ENCODE measurements at places on chromosomes 1 and 21.

- DNase-seq, result no peak
Observed at GRCh38 chr1:210685295-210685650, 356.6 kb downstream of the HHAT start.

DNA sequence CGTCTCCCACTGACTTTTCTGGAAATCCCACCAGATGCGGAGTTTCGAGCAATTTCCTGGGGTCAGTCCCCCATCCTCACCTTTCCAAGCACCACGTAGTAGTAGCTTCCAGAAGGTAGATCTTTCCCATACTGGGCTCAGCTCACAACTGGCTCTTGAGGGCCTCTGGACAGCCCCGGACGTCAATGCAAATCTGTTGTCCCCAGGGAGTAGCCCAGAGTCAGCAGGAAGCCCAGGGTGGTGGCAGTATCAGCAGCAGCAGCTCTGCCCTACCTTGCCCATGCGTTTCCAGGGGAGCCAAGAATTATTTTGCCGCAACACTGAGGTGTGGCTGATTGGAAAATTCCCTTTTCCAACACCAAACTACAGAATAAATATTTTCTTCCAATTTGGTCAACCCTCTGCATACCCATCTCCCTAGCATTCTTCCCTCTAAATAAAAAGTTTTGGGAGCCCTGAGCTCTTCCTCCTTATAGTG, 70.3 kb downstream of the CD46 start:
- DNase-seq, result no peak

DNA sequence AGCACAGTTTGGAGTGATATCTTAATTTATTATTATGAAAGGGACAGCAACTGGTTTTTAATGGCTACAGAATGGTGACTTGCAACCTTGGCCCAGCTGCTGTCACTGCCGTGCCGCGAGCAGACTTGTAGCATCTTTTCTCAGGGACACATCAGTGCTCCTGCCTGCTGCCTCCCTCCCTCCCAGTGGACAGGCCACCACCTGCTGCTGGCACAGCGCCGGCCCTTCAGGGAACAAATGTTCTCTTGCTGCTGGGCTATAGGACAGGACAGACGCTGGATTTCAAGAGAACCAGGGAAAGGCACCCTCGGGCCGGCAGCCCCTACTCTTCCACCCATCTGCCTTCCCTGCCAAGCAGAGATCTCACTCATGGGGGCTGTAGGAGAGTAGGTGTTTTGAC, 413.8 kb upstream of the NFIA start:
- DNase-seq, result no peak

DNA sequence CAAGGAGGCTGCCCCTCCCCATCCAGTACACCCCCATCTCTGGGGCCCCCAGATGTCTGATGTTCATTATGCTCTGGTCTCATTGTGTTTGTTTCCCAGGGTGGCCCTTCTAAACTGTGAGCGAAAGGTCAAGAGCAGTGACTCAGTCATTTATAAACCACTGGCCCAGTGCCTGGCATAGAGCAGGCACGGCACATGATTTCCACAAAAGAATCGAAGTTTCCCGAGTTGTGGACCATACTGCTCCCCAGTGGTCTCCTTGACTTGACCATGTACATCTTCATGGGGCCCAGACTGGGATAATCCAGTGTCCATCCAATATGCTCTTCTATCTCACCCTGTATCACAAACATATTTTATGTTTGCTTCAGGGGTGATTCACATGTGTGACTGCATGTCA, 153.3 kb downstream of the NR5A2 start:
- no peak for DNase-seq

GRCh38 chr1:116762781-116763115, 8.5 kb downstream of the CD2 start:
- no peak for DNase-seq

GRCh38 chr21:35169574-35169973, 120.5 kb upstream of the RUNX1 start:
- no peak for DNase-seq

DNA sequence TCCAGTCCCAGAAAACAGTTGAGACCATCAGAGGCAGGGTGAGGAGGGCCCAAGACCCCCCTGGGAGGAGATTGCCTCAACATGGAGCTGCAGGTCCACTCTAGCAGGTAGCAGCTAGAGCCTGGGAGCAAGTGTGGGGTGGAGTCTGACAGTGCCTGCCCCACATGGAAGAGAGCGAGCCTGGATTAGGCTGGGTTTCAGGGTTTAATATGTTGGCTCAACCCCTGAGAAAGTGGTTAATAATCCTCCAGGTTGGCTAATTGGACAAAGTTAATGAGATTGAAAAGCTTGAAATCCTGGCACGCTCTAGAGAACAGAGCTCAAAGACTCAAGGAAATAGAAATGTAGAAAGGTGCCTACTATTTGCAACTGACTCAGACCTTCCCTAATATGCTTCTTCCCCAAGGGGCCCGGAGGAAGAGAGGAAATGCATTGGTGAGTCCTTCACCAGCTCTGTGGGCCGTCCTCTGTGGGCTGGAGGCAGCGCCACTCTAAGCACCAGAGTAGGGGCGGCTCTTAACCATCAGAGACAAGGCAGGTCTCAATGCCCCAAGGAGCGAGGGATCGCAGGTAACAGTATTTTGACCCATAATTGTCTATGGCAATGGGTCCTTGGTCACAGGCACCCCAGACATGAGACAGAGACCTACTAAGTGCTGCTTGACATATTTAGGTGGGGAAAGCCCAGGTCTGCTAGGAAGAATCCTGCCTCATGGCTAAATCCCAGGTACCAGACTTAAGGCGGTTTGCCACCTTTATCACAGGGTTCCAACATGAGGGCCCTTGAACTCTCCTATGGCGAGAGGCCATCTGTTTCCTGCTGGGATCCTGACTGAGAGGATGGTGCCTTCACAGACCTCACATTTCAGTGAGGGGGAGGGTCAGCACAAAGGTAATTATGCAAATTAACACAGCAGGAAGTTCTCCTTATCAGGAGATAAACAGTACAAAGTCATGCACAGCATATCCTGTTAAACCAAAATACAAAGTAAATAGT, 33.8 kb downstream of the RSPH1 start:
- DNase-seq, result no peak

All from NCI-H2227 treated with DMSO at 0.1 percent for 48 hours (cell line).